ENCODE measurements at places on chromosomes 5 and 9.

GRCh38 chr5:80216753-80217596 lies 38.9 kb downstream of the SERINC5 start:
- DNase-seq: no peak

GRCh38 chr9:21965401-21965951 lies 28.7 kb downstream of the CDKN2A start:
- no peak for DNase-seq

- DNase-seq: no peak
Measured at GRCh38 chr9:16139774-16140173, 586.9 kb downstream of the CCDC171 start.

GRCh38 chr5:53877243-53877642 lies 316.8 kb downstream of the NDUFS4 start:
- DNase-seq: no peak

Data from cortex of kidney (tissue), 1 donor.